ENCODE measurements at places on chromosomes 6 and 20. TPM values are rescaled to one million over a fixed set of nuclear protein-coding genes. Genes with fewer than 3 reads are reported as not detected.

The LKAAEAR1 gene
- total RNA-seq, result not detected

The ZC3H12D gene
- 0.17 TPM for total RNA-seq

The PPP1R16B gene
- not detected for total RNA-seq

The SLC16A10 gene
- not detected for total RNA-seq

The VWA7 gene
- 0.60 TPM for total RNA-seq

The TMEM242 gene
- 11.8 TPM for total RNA-seq

The SMLR1 gene
- total RNA-seq, result not detected

The PGC gene
- total RNA-seq, result not detected

The TFAP2D gene
- total RNA-seq, result not detected

The ADGRG6 gene
- total RNA-seq, result 73.2 TPM

The HRH3 gene
- total RNA-seq, result not detected

The DEF6 gene
- 3.8 TPM for total RNA-seq

The MATN4 gene
- total RNA-seq, result not detected

The LHFPL5 gene
- not detected for total RNA-seq

The LPA gene
- not detected for total RNA-seq

The MEP1A gene
- total RNA-seq, result not detected

The C20orf144 gene
- 0.09 TPM for total RNA-seq

The LAMA2 gene
- total RNA-seq, result 12.3 TPM

The LAMP5 gene
- not detected for total RNA-seq

The ENPP5 gene
- total RNA-seq, result not detected

The ADGRF5 gene
- total RNA-seq, result 0.21 TPM

The STX11 gene
- 0.34 TPM for total RNA-seq

The SYNDIG1 gene
- not detected for total RNA-seq

The GNAS-AS1 gene
- total RNA-seq, result 1.3 TPM

The EPB41L1 gene
- total RNA-seq, result 45.4 TPM

The DEFB132 gene
- not detected for total RNA-seq

The PPT2 gene
- 17.2 TPM for total RNA-seq

The PDYN gene
- not detected for total RNA-seq

The TREM2 gene
- total RNA-seq, result not detected

The GTF3C6 gene
- 128 TPM for total RNA-seq

The SMAP1 gene
- 10.7 TPM for total RNA-seq

The DNAH8 gene
- total RNA-seq, result not detected

The TRIM40 gene
- total RNA-seq, result not detected

The KIAA1755 gene
- total RNA-seq, result 1.5 TPM

The GINS1 gene
- total RNA-seq, result 13.4 TPM

The PRPH2 gene
- total RNA-seq, result 0.21 TPM
